HEK293T (cell line): ENCODE measurements at places on chromosomes 4 and X.
A peak's percentile ranks its signal among the peaks of the same experiment; 100 is the strongest.

DNA sequence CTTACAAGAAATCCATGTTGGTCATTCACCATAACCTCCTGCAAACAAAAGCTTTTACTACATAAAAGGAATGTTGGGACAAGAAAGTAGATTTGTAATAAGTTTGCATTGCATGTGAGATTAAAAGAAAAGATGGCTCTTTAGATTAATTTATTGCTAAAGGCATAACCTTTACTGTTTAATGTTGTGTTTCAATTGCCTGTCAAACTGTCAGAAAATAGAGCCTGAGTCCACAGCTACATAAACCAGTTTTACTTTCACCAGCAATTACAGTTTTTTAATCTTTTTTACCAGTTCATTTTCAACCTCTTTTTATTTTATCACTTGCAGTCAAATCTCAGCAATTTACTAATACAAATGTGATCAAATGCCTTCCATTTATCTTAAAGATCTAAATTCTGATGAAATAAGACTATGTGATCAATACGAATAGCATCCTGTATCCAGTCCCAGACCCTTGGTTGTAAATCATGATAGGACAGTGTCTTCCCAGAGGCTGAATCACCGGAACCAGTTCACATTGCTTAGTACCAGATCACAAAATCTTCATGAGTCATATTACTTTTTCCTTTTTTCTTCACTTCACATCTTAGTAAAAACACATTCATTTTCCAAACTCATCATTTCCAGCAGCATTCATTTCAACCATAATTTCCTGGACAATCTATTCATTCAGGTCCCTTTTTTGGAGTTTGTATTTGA lies 95.4 kb upstream of the FRG1 start:
- no peak for DNase-seq

DNA sequence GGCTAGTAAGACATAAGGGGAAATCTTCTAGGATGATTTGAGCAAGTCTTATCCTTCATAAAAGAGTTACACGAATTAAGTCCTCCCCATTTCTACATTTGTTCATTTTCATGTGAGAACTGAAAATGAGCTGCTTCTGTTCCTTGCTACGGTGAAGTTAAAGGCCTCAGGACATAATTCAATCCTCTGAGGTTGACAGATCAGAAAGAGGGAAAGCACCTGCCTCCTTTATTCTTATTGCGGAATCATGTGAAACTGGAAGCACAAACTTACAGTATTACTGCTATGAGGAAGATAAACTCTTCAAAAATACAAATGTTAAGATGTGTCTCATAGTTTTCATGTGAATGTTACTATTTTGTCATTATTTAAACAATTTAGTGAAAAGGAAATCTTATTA lies 395.3 kb downstream of the STPG2 start:
- DNase-seq = no peak

DNA sequence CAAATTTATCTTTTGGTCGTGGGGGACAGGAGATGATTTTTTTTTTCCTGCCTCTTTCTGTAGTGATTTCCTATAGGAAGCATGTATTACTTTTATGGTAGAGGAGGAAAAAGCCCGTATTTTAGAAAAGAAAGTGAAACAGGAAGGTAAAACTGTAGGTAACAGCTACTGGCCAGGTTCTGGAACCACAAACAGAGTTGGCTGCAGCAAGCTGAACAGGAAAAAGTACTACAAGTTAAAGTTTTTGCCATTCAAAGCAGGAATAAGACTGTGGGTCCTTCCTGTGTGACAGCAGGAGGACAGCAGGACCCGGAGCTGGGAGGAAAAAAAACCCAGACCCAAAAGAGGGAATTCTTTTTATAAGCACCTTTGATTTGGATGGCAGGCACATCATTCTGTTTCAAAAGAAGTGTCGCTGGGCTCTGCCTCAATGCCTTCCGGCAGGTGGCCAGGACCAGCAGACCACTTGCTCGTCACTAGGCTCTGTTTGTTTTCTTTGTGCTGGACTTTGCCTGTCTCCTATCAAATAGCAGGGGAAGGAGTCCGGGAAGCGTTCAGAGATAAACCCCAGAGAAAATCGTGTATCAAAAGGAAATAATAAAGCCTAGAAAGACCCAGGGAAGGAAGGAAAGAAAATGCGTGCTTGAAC lies 277.9 kb downstream of the ADGRA3 start:
- no peak for DNase-seq

DNA sequence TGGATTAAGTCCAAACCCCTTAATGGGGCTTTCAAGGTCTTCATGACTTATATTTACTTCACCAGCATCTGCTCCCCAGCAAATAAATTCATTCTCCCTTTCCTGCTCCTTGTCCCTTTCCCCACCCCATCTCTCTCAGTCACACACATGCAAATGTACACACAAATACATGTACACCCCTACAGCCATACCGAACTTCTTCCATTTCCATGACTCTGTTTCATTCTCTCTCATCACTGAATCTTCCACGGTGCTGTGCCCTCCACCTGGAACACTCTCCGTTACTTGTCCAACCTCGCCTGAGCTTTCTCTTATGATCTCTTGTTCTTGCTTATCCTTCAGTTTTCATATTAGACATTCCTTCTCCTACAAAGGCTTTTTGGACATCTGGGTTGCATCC lies 22.0 kb upstream of the RPA4 start:
- no peak for DNase-seq

GRCh38 chrX:37745835-37746217 lies 34.0 kb upstream of the CYBB start:
- no peak for DNase-seq

GRCh38 chr4:79958466-79959264 lies 114.4 kb downstream of the ANTXR2 start:
- no peak for DNase-seq

DNA sequence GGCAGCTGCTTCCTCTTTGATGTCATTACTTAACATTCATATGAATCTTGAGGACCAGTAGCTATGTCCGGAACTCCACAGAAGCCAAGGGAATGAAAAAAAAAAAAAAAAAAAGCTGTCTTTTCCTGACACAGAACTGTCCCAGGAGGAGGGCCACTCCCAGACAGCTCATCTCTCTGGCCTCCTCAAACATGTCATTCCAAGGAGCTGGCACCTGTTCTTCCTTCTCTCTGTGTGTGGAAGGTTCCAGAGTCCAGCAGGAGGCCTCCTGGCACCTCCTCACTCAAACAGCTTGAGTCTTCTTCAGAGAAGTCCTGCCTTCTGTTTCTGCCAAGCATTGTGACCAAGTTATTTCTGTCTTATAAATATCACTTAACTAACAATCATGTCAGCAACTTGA lies 458.5 kb downstream of the AFF2 start:
- DNase-seq = no peak

DNA sequence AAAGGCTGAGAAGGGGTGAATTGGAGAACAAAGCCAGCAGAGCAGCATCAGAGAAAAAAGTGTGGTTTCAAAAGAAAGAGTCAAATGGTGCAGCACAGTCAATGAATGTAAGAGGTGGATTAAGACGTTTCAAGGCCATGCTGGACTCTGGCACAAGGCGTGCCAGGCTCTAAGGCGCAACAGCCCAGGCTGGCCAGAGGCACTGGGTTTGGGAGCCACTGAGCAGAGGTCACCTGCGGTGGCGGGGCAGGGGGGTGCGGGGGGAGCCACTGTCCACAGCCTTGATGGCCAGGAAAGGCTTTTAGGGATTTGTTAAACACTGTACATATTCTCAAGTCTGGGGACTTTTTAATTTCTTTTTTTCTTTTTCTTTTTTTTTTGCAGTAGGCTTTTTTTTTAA lies 222.5 kb upstream of the FAT1 start:
- no peak for DNase-seq

DNA sequence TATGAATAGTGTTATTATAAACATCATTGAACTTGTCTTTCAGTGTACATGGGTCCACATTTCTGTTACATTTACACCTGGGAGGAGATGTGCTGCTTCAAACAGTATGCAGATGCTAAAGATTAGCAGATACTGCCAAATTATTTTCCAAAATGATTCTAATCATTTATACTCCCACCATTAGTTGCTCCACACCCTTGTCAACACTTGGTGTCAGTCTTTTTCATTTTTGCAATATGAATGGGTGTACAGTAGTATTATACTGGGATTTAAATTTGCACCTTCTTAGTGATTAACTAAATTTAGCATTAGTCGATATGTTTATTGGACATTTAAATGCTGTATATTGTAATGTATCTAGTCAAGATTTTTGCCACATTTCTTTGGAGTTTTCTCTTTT lies 131.6 kb upstream of the GRID2 start:
- no peak for DNase-seq

GRCh38 chr4:62909238-62909637 lies 1500.0 kb downstream of the TECRL start:
- DNase-seq = no peak

DNA sequence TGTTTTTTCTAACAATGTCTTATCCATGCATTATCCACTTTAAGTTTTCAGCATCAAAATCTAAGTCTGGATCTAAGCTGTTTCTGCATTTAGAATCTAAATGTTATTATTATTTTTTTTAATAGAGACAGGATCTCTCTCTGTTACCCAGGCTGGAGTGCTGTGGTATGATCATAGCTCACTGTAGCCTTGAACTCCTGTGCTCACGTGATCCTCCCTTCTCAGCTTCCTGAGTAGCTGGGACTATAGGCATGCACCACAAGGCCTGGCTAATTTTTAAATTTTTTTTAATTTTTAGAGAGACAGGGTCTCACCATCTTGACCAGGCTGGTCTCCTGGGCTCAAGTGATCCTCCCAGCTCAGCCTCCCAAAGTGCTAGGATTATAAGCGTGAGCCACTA lies 52.7 kb downstream of the WDR19 start:
- DNase-seq = no peak

DNA sequence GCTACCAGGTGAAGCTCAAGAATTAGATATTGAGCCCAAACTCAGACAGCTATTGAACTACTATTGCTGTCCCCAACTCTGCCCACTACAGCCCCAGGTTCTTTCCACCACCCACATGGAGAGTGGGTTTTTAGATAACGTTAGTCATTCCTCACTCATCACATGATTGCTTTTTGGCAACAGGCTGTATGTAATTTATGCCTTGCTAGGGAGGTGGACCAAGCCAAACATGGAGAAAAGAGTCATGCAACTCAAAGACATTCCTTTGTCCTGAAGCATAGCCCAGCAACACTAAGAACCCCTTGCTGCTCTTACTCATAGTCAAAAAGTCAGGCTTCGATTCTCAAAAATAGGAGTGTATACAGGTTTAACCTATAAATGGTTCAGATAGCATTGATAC lies 275.9 kb upstream of the VCX3A start:
- no peak for DNase-seq

DNA sequence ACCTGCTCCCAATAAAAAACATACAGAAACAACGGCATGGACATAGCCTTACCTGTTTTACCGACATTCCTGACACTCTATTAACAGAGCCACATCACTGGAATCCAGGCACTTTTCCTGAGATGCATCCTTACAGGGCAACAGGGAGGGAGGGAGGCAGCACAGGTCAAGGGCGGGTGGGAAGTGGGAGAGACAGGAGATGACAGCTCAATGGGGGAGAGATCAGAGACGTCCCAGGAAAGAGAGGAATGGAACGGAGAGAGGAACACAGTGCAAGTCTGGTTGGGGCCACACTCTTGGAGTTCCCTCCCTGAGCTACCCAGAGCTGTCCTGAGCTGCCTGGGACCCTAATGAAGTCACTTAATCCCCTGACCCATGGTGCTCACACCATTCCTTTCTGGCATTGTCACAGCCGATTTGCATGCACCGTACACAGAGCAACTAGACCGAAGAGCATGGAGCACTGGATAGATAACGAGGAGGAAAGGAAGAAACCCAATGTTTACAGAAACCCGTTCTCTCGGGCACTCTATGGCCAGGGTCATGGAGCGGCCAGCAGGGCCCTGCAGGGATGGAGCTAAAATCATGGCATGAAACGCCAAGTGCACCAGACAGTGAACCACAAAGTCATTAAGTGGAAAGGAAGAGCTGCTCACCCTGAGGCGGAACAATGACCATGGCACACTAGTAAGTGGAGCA lies 93.1 kb downstream of the NSUN7 start:
- no peak for DNase-seq

- no peak for DNase-seq
Measured at GRCh38 chr4:167035390-167035789, 198.9 kb downstream of the SPOCK3 start.

- no peak for DNase-seq
Measured at GRCh38 chr4:70712604-70713452, 8.9 kb upstream of the RUFY3 start.

GRCh38 chr4:88799900-88800299 lies 102.3 kb upstream of the NAP1L5 start:
- no peak for DNase-seq

DNA sequence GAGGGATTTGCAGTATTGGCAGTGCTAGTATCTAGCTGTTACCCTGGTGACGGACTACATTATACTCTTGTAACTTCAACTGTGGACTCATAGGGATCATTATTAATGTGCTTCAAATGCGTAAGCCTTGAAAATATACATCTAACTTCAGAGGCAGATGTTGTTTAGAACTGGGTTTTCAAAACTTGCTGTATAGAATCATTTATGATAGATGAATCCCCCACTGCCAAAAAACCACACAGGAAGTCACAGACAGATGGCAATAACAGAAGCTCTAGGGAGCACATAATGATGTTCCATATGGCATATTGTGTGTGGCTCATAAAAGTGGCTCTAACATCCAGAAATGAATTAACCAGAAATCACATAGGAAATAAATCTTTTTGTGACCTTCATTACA lies 62.3 kb upstream of the RELL1 start:
- no peak for DNase-seq

- peak; percentile 18 for DNase-seq
Measured at GRCh38 chrX:10756441-10756840, 136.1 kb upstream of the MID1 start.

GRCh38 chr4:156255230-156256007 lies 301.8 kb upstream of the CTSO start:
- no peak for DNase-seq

- no peak for DNase-seq
Measured at GRCh38 chr4:33837043-33837838, 2407.1 kb downstream of the ARAP2 start.

DNA sequence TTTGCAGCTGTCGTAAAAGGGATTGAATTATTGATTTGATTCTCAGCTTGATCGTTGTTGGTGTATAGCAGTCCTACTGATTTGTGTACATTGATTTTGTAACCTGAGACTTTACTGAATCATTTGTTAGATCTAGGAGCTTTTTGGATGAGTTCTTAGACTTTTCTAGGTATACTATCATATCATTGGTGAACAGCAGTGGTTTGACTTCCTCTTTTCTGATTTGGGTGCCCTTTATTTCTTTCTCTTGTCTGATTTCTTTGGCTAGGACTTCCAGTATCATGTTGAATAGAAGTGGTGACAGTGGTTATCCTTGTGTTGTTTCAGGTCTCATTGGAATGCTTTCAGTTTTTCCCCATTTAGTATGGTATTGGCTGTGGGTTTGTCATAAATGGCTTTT lies 8.4 kb downstream of the APOOL start:
- no peak for DNase-seq

- no peak for DNase-seq
Measured at GRCh38 chrX:142428916-142429315, 223.8 kb upstream of the MAGEC2 start.

GRCh38 chr4:148849581-148849980 lies 407.4 kb upstream of the NR3C2 start:
- no peak for DNase-seq

- no peak for DNase-seq
Measured at GRCh38 chr4:114479595-114479994, 119.0 kb upstream of the UGT8 start.

- DNase-seq = no peak
Measured at GRCh38 chr4:74438661-74439060, 6.3 kb upstream of the AREG start.

- no peak for DNase-seq
Measured at GRCh38 chr4:20317424-20317985, 65.8 kb downstream of the SLIT2 start.

GRCh38 chr4:77433418-77433733 lies 172.2 kb upstream of the CXCL13 start:
- DNase-seq = peak; percentile 69
